ENCODE measurements at places on chromosomes 2 and 18.

- DNase-seq = peak; percentile 8
These were observed 354.6 kb upstream of the SETBP1 start for GRCh38 chr18:44325903-44326635.

DNA sequence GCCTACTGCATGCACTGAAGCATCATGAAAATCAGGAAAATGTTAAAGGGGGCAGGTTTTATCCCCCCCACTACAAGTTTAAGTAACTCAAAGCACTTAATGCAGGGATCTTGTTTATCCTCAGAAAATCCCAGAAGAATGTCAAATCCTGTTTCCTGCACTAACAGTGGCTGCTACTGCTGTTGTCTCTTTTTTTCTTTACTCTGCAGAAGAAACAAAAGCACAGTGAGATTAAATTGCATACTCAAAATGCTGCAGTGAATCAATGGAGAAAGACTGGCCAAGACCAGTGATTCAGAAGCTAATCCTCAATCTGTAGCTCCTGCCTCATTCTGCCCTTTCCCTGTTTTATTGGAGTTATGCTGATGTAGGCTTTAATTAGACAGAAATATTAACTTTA lies 332.3 kb upstream of the FIGN start:
- DNase-seq = no peak

DNA sequence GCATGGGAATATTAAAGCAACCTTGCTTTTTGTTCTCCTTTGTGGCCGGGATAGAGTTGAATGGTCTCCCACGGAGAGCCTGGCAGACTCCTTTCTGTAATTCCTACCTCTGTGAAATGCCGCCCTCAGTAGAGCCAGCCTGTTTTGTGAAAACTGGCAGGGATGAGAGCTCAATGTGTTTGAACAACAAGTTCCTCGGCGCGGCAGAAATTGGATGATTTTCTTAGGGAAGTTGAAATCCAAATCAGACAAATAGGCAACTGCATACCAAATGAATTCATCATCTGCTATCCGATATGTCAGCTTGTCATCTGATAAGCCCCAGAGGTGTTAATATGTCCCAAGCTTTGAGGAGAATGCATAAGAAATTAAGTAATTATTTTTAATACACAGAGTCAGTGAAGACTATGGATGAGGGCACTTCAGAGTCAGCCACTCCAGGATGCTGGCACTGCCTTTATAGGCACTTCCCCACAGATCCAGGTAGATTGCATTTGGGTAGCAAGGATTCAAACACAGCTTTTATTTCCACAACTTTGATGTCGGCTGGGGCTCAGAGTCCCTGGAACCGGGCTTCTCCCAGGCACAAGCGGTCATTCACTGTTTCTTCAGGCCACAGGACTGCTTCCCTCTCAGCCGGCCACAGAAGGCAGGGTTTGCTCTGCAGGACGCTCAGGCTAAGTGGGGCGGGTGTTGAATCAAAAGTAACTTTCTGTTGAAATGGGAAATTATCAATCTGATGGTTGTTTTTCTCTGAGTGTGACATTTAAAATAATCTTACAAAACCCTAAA lies 82.8 kb upstream of the REV1 start:
- no peak for DNase-seq

GRCh38 chr18:34600158-34600557 lies 109.9 kb upstream of the DTNA start:
- DNase-seq = no peak

- DNase-seq = no peak
These were observed 130.5 kb downstream of the EIPR1 start for GRCh38 chr2:3246928-3247714.

DNA sequence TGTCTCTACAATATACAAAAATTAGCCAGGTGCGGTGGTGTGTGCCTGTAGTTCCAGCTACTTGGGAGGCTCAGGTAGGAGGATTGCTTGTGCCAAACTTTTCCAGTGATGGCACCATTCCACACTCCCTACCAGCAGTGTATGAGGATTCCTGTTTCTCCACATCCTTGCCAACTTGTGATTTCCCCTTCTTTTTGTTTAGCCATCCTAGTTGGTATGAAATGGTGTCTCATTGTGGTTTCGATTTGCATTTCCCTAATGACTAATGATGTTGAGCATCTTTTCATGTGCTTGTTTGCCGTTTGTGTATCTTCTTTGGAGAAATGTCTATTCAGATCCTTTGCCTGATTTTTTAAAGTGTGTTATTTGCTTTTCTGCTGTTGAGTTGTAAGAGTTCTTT lies 41.0 kb downstream of the EPB41L5 start:
- no peak for DNase-seq

DNA sequence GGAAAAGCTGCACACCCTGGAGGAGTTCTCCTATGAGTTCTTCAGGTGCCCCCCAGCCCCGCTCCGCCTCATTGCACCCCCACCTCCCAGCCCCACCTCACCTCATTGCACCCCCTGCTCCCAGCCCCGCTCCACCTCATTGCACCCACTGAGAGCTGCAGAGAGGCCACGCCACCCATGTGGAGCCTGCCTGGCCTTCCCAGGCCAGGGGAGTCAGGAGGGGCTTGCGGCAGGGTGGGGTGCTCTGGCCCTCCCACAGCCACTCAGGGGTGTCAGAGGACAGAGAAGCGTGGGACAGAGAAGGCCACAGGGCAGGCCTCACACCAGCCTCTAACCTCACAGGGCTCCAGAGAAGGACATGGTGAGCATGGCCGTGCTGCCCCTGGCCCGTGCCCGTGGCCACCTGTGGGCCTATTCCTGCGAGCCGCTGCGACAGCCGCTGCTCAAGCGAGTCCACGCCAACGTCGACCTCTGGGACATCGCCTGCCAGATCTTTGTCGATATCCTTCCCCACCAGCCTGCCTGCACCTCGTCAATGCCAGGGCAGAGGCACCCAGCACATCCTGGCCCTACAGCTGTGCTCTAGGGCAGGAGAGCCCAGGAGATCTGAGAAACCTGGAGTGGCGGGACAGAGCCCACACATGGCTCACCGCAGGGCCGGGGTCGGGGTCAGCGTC lies 15.0 kb upstream of the GPR17 start:
- no peak for DNase-seq

- no peak for DNase-seq
These were observed 31.1 kb downstream of the HDAC4 start for GRCh38 chr2:239369631-239370161.

- no peak for DNase-seq
These were observed 165.5 kb downstream of the TPGS2 start for GRCh38 chr18:36663312-36663711.

DNA sequence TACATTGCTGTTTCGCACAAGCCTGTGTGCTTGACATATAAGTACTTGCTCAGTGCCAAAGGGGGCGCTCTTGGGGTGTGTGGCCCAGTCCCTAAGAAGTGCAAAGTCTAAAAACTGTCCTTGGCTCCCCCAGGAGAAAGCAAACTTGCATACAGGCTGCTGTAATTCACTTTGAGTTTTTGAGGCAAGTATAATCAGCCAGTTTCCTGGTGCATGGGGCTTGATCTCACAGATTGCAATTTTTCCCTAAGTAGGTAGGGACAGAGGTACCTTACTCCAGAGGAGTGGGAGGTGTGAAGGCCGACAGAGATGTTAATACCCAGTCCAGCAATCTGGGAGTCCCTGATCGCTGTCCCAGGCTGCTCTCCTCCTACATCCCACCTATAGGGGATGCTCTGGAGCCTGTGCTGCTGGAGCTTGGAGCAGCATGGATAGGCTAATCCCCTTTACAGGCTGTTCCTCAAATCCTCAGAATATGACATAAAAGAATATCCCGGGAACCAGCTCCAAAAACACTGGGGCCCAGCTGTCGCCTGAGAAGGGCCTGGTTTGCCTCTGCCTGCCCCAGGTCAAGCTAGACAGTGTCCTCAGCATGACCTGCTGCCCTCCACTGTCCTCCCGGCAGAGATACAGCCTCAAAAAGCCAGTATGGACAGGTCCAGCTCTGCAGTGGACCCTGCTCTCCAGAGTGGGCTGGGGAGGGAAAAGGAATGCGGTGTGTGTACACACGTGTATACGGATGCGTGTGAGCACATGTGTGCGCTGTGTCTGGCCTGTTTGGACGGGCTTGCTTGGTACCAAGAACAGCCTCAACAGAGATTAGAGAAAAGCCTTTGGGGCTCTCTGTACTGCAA lies 136.5 kb upstream of the HAAO start:
- no peak for DNase-seq
